ENCODE measurements at places on chromosomes 5 and 9.

DNA sequence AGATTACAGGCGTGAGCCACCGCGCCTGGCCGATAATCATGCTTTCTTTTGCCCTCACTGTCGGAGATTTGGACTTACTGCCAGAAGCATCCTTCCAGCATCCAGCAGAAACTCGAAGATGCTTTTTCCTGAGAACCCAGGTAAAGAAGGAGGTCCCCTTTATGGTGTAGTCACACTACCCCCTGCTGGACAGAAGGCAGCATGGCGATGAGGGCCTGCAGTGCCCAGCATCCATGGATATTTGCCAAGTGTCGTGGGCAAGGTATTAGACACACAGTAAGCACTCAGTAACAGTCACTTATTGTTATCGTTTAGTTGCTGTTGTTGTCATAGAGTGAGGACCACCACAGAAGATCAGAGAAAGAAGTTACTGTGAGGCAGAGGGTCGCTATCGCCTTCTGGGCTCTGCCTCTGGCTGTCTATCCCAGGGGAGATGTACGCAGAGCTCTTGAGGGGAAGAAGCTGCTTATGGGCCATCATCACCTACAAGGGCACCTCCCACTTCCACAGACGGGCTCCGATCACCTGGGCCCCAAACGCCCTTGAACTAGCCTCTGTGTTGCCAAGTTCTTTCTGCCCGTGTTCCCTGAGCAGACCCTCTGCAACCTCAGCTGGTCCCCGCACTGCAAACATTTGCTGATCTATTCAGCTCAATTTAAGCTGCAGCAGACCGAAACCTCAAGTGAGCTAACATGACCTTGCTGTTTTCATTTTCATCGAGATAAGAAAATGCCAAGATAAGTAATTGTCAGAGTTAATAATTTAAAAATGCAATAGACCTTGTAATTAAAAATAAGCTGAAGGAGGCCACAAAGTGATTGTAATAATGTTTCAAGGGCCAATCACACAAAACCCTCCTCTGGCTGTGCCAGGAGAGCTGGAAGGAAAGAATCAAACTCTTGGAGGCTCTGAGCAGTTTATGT is 23.9 kb downstream of the C5orf15 start:
- peak; percentile 46 for DNase-seq

GRCh38 chr5:140242890-140243585 is 59.9 kb downstream of the PFDN1 start:
- DNase-seq: no peak

- DNase-seq: no peak
These were observed 258.7 kb downstream of the TRIM32 start for GRCh38 chr9:116945817-116946216.

- DNase-seq: no peak
These were observed 93.4 kb downstream of the KCNIP1 start for GRCh38 chr5:170597109-170597751.

DNA sequence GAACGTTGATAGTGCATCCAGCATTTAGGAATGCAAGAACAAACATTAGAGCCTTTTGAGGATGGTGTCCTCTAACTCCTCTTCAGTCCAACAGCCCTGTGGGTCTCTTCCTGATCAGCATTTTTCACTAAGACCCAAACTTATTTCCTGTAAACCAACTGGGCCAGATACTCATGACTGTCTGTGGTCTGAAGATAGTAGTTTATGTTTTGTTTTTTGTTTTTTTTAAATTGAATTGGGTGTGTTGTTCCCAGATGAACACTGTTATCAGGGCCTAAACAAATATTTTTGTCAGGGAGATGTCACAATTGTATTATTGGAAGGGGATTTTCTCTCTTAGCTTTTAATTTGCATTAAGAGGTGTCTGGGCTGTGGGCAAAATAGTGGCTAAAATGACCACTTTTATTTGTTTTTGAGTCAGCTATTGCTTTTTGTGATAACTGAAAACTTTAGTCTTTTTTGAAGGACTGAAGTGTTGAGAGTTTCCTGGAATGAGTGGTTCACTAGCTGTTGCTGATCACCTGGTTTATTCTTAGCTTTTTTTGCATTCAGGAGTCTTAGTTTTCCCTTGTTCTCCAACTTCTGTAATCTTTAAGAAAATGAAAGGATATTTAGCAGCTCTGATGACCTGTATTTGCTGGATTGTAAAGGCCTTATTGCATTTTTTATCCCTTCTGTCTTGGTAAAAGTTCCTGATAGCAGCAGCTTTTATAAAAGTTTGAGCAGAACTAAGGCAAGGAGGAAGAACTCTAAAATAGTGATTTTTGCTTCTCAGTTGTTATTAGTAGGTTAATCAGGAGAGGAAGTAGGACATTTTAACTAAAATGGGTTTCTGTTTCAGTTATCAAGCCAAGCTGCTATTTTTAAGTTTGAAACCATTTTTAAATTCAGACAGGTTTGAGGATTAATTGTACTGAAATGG is 5.5 kb downstream of the MAN2A1 start:
- DNase-seq: no peak

All from stimulated activated CD4-positive, alpha-beta T cell treated with anti-CD3 and anti-CD28 coated beads, Interleukin-12 subunit alpha, Interleukin-12 subunit beta, amount 100 ng/mL, for 4 hours (primary cell).